Cerebellar nuclear complex (tissue), 1 donor: ENCODE measurements at places on chromosomes 1 and 21.
A peak's percentile ranks its signal among the peaks of the same experiment; 100 is the strongest.

GRCh38 chr1:77532641-77533040, 149.8 kb downstream of the ZZZ3 start:
- DNase-seq: no peak

DNA sequence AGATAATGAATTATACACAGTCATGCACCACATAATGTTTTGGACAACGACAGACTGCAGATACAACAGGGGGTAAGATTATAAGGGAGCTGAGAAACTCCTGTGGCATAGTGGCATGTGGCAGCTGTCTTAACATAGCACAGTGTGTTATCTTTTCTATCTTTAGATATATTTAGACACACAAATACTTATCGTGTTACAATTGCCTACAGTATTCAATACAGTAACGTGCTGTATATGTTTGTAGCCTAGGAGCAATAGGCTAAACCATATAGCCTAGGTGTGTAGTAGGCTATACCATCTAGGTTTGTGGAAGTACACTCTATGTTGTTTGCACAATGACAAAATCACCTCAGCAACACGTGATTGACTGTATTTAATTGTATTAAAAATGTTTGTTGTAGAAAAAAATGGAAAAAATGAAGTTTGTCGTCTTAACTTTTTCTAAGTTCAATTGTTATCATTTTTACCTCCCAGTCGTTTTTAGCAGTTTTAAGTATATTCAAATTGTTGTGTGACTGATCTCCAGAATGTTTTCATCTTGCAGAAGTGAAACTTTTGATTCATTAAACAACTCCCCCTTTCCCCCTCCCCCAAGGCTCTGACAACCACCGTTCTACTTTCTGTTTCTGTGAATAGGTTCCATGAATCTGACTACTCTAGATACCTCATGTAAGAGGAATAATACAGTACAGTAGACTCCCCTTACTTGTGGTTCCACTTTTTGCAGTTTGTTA, 351.0 kb upstream of the B3GALT2 start:
- no peak for DNase-seq

DNA sequence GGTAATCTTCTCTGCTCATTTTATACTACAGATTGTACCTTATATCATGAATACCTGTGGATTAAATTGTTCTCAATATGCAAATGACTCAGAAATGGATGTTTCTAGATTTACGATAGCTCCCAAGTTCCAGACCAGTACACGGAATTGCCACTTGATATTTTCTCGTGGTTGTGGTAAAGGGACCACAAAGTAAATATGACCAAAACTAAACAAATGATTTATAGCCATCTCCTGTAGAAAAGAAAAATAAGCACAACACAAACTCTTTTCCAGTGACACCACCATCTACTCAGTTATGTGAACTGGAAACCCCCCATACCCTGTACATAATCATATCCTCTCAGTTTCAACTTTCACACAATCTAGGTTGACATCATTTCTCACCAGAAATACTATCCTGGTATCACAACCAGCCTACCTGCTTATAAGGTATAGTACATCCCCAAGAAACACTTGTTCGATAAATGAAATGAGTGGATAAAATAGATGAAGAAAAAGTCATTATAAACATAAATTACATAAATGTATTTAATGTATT, 172.3 kb downstream of the ADGRL4 start:
- DNase-seq: no peak

DNA sequence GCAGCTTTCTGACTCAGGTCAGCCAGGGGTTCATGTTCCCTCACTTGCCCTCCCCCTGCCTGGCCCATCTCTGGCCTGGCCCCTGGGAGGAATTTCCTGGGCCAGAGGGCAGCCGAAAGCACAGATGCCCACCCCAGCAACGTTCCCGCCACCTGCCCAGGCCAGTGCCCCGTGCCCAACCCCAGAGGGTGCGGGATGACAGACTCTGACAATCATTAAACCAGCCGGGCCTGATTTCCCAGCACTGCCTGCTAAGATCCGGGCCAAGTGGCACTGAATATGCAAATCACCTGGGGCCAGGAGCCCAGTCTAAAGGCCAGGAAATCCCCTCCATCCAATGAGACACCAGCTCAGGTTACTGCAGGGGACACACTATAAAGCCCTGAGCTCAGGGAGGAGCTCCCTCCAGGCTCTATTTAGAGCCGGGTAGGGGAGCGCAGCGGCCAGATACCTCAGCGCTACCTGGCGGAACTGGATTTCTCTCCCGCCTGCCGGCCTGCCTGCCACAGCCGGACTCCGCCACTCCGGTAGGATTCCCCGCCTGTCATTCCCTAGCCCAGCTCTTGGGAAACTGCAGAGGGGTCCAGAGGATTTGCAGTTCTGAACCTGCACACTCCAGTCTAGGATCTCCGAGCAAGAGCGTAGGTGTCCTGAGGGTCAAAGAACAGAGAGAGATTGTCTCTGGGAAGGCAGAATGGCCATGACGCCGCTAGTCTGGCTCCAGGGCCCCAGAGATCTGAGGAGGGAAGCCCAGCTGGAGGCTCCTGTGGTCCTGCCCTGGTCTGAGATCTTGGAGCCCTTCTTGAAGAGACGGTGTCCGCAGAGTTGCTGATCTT, at the start of gene ELF3:
Gene ELF3, plus strand, starts transcription at position 408 of the 836 bp plus-strand sequence. CDS start 550 bp downstream, outside the sequence.
- no peak for DNase-seq

GRCh38 chr1:205672395-205672889, 7.9 kb downstream of the SLC45A3 start:
- no peak for DNase-seq

DNA sequence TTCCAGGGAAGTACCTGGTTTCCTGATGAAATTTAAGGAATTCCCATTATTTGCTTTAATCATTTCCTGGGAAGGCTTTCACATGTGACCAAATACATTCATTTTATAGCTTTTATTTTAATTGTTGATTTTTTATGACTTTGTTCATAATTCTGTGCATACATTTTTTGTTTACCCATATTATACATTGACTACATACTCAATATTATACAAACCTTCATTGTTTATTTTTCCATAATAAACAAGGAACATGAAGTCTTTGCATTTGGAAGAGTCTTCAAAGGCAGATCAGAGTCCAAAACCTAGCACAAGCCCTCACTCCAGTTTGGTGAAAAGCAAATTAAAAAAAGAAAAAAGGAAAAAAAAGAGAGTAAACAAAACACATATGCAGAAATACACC, 218.3 kb upstream of the NRIP1 start:
- DNase-seq: no peak

GRCh38 chr1:54018635-54019034, 649 bp upstream of the LDLRAD1 start:
- DNase-seq: no peak

GRCh38 chr1:48493970-48494769, 22.2 kb upstream of the SPATA6 start:
- no peak for DNase-seq

DNA sequence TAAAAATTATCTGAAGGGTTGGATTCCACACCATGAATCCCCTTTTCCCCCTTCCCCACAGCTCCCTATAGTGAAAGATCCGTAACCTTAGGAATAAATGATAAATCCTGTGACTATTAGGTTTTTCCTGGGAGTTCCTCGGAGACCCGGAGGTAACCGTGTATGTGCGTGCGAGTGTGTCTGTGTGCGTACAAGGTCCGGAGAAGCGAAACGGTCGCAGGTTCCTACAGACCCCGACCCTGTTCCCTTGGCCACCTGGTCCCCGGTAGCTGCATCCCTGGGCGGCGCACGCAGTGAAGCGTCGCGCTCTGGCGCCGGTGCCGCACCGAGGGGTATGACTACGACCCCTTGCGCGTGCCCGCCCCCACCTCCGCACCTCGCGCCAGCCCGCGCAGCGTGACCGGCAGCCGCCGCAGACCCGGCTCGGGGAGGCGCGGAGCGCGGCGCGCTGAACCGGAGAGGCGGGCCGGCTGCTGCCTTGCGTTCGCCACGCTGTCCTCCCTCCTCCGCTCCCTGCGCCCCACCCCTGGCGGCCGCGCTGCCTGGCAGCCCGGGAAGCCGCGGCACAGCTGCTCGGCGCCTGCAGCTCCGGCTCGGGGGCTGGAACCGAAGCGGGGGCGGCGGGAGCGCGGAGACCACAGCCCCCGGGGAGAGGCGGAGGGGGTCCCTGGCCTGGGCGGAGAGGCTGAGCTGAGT, at the start of gene AK5:
Gene AK5, plus strand, starts transcription at position 529 of the 696 bp plus-strand sequence. CDS start 295 bp downstream, outside the sequence.
- DNase-seq: no peak

DNA sequence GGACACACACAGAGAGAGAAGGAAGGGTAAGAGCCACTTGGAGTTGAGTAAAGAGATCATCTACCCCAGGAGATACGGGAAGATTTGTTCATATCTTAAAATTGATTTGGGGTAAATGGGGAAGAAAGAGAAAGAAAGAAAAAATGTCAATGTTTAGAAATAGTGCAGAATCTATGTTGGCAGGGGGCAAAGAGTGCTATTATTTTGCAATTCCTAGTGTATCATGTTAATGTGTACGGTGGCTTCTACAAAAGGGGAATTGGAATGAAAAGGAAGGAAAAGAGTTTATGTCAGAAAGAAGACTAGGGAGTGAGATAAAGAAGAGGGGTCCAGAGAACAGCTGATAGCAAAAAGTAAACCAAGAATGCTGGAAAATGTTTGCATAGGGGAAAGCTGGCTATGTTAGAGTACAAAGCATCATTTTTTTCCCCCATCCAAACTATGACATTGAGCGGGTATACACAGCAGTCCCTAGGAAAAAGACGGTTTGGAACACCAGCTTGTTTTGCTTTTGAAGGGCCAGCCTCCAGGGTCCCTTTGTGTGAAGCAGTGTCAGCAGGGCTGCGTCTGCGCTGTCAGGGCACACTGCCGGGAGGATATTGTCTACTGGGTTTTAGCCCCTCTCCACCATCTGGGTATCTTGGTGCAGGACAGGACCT, 10.8 kb downstream of the LRRC8D start:
- no peak for DNase-seq

DNA sequence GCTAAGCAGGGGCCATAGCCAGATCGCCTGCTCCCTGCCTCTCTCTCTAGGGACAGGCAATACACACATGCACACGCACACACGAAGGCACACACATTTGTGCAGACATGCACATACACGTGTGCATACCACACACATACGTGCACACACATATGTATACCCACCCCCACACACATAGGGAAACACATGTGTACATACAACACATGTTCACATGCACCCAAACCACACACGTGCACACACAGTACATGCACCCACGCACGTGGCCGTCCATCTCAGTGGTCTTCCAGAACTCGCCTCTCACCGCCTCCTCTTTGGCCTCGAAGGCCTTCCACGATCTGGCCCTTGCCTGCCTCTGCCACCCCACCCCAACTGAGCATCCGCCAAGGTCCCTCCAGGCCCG, 25.3 kb upstream of the PEX10 start:
- no peak for DNase-seq

DNA sequence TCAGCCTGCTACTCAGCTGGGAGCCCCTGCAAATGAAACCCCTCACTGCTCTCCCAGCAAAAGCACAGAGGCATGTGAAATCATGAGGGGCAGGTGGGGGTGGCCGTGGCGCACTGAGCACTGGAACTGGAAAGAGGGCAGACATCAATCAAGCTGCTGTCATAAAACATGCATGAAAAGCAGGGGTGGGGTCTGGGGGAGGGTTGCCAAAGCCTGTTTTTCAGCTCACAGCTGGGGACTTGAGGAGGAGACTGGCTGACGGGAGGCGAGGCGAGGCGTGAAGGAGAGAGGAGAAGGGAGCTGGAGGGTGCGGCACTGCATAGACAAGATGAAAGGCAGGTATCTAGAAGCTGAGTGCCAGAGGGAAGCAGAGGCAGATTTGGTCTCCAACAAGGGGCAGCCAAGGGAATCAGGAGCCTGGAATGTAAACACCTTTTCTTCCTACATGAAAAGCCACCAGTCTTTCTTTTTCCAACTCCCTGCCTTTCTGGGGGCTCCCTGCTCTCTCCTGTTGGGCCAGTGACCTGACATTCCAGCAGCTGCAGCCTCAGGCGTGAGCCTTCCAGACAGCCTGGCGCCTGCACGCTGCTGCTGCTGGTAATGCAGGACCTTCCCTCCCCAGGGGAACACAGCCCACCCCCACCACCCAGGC, 87.0 kb downstream of the NMNAT2 start:
- no peak for DNase-seq

GRCh38 chr1:16175610-16176553, 20.0 kb upstream of the EPHA2 start:
- DNase-seq: peak; percentile 30

GRCh38 chr1:200873116-200873670, 412 bp downstream of the GPR25 start:
- no peak for DNase-seq

GRCh38 chr1:38138498-38139233, 92.1 kb upstream of the POU3F1 start:
- DNase-seq: no peak

DNA sequence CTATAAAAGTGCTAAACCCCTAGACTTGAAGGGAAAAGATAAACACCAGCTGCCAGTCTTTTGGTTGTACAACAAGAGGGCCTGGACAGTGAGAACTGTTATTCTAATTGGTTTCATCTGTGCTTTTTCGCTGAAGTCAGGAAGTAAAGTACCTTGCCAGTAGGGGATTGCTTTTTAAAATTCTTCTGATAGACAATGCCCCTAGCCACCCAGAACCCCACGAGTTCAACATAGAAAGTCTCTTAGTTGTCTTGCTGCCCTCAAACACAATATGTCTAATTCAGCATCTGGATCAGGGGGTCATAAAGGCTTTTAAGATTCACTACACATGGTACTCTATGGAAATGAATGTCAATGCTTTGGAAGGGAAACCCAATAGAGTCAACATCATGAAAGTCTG, 289.2 kb downstream of the TBX15 start:
- DNase-seq: no peak
